ENCODE measurements at places on chromosomes 12 and 14.

- DNase-seq = peak; percentile 50
These were observed 390.6 kb downstream of the PAWR start for GRCh38 chr12:79300199-79300568.

DNA sequence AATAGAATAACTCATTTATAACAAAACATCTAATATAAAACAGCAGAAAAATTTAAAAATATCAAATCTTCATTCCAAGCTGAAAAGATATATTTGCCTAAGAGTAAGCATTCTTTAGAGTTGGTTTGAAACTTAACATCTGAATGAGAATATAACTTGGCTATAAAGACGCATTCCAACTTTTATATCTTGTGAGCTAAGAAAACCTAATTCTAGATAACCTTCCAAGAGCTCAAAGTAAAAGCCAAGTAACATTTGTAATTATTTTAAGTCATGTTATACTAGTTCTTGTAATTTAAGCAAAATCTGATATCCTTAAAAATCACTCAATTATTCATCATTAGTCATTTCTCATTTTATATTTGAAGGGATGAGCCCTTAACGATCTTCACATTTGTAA, 368.9 kb downstream of the C12orf50 start:
- DNase-seq = no peak

DNA sequence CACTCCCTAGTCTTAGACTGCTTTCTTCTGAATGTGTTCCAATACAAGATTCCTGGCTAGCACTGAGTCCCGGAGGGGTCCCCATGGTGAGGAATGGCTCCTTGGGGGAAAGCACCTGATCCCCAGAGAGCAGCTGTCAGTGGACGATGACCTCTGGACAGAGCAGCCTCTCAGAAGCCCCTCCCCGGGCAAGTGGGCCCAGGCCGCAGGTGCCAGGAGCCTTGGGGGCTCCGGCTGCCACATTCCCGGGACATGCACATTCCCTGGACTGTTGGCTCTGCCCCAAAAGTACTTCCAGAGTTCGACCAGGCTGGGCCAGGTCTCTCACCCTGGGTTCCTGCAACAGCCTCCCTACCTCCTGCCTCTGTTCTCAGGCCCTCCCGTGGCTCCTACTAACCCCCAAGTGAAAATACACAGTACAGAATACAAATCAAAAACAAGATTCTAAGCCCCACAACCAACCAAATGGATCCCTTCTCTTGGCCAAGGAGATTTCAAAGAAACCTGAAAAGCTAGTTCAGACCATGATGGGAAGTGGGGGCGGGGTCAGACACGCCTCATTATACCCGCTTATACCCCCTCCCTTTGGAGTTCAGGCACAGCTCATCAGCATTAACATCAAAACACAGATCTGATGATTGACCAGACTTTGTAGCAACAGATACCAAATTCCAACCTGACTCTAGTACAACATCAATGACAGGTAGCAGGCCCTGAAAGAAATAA, 23.3 kb upstream of the BTBD6 start:
- DNase-seq = no peak

DNA sequence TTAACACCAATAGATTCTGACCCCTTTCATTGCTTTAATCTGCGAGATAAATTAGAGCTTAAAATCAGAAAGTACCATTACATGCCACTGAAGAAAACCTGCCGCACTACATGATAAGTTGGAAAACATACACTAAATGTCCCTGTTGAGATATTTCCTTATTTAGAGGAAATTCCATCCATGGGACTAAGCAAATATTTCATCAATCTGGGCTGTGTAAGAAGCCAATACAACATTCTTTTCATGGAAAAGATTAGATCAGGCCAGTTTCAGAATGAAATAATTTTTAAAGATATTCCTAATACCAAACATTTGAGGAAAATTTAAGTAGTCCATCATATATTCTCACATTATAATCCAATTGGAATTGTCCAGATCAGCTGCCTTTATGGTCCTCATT, 112.8 kb downstream of the LLPH start:
- DNase-seq = no peak

DNA sequence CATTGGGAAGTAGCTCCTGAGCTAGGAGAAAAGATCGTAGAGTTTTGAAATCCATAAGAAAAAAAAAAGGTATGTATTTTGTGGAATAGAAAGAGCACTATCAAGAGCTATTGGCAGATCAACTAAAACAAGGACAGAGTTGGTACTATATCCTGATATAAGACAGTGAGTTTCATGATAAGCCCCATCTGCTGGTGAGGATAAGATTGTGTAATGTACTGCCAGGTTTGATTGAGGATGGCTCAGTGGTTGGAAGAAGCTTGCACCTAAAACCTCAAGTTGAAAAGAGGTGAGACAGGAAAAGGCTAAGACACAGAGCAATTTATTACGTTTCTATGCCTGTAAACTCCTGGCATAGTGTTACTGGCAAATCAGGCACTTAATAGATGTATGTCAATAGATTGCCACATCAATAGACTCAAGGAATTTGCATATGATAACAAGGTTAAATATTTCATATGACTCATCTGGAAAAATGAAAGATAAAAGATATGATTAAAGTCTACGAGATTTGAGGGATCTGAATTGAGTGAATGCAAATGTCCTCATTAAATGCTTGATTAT, 525.6 kb downstream of the FLRT2 start:
- no peak for DNase-seq

DNA sequence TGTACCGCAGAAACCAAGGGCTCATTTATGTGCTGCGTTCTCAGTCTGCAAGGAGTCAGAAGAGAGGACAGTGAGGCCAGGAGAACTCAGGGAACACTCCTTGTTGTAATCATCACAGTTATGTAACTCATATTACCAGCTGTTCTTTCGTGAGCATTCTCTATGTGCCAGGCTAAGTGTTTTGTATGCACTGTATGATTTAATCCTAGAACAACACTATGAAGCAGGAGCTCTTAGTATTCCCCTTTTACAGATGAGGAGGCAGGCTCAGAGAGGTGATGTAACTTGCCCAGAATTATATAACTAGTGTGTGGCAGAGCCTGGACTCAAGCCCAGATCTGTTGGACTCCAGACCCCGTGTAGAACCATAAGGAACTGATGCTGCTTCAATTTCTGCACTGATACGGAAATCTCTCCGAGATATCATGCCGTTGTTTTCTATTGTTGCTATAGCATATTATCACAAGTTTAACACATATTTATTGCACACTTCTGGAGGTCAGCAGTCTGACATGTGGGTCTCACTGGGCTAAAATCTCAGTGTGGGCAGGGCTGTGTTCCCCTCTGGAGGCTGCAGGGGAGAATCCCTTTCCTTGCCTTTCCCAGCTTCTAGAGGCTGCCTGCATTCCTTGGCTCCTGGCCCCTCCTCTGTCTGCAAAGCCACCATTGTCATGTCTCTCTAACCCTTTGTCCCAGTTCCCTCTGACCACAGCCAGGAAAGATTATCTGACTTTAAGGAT, 16.3 kb upstream of the CD9 start:
- no peak for DNase-seq

- no peak for DNase-seq
These were observed 11.1 kb downstream of the ABCB9 start for GRCh38 chr12:122955156-122955555.
